ENCODE measurements at places on chromosomes 12 and 14.

DNA sequence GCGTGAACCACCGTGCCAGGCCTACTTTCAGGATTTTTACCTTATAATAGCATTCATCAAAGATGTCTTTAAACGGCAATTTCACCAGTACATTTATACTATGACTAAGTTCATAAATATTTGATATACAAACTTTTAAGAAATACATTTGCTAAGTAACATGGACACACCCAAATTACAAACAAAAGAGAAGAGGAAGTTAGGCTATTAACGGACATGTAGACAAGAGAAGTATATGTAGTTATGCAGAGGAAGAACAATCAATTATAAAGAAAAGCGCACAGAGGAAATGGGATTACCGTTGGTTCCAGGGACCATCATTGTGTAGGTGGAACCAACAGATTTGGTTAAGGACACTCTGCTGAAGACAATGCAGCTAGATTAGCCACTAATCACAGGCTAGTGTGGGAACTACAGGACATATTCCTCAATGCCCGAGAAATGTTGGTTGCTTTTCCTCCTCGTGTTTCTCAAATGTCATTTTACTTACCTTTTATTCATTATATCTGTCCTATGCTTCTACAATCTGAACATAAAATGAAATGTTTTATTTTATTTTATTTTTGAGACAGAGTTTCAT lies 24.0 kb upstream of the PKP2 start:
- DNase-seq = no peak

GRCh38 chr14:90534091-90534837 lies 137.4 kb downstream of the CALM1 start:
- DNase-seq = no peak

- no peak for DNase-seq
These were observed 31.6 kb downstream of the NEUROD4 start for GRCh38 chr12:55051197-55051947.

GRCh38 chr14:44847526-44848309 lies 114.0 kb downstream of the KLHL28 start:
- no peak for DNase-seq

- no peak for DNase-seq
These were observed 239.0 kb downstream of the ADAMTS20 start for GRCh38 chr12:43312991-43313505.

- DNase-seq = no peak
These were observed 11.2 kb upstream of the PRPH start for GRCh38 chr12:49283541-49284429.
